ENCODE measurements at places on chromosomes 4 and X.

GRCh38 chr4:123578276-123579029 is 181.9 kb downstream of the SPRY1 start:
- DNase-seq: no peak

DNA sequence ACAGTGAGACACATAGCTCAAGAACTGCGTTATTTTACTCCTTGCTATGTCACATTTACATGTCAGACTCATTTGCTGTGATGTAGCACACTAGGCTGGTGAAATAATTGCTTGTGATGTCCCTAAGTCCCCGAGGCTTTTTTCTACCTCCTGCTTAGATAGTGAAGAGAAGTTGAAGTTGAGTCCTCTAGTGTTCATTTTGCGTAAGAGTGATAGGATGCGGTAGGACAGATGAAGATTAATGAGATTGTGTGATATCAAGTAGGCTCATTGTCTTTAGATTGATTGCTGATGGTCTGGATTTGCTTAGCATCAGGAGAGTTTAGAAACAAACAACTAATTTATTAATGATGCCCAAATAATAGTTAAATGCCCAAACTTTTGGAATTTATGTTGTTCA is 173.6 kb upstream of the NUDT6 start:
- DNase-seq: no peak

- DNase-seq: no peak
These were observed 16.0 kb downstream of the XK start for GRCh38 chrX:37701588-37701987.

DNA sequence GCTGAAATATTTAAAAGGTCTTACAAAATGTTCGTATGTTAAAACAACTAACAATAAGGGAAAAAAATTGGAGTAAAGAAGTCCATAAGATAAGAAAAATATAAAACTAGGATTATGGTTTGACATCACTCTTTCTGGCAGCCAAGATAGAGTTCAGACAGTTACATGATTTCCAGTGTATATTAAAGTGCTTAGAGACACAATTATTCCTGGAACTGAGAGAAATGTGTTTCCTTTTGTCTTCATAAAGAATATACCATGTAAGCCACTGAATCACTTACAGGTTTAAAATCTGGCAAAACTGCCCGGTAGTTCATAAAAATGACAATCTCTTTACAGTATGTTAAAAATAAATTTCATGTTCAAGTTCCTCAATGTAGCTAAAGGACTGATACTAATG is 538.7 kb upstream of the ATOH1 start:
- no peak for DNase-seq

GRCh38 chrX:30150196-30150895 is 65.0 kb upstream of the MAGEB2 start:
- DNase-seq: no peak

DNA sequence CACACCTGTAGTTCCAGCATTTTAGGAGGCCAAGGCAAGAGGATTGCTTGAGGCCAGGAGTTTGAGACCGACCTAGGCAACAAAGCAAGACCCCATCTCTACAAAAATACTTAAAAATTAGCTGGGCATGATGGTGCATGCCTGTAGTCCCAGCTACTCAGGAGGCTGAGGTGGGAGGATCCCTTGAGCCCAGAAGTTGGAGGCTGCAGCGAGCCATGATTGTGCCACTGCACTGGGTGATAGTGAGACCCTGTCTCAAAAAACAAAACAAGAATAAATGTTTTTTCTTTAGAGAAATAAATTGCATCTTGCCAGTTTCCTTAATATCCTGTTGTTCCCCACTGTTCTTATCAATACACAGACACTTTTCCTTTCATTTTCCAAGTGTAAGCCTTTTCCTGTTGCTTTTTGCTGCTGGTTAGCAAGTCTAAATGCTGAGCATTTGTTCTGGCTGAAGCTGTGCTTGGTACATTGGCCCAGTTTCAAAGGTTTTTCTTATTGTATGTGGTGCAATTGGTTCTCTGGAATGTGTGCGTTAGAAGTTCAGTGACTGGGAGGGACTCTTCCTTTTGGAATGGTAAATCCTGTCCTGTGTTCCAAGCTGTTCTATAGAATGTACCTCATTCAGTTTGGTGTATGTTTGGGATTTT is 98.2 kb downstream of the AFF1 start:
- DNase-seq: no peak

- no peak for DNase-seq
These were observed 31.4 kb upstream of the PJA1 start for GRCh38 chrX:69196666-69197065.

GRCh38 chr4:77818602-77819403 is at the start of gene CNOT6L:
CNOT6L (minus strand) TSS chr4:77819368; CDS start chr4:77819308, 60 bp downstream.
- DNase-seq: peak; percentile 67

DNA sequence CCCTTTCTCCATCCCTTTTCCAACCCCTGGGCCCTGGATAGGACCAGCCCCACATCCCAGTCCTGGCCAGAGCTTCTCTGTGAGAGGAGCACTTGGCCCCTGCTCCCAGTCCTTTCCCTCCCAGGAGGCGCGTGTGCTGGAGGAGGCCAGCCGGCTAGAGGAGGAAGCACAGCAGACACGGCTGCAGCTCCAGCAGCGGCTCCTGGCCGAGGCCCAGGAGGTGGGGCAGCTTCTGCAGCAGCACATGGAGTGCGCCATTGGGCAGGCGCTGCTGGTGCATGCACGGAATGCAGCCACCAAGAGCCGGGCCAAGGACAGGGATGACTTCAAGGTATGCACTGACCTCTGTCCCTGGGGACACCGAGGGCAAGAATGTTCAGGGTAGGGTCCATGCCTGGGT is 87.5 kb downstream of the EVC start:
- no peak for DNase-seq

GRCh38 chr4:64158648-64159326 is 250.5 kb downstream of the TECRL start:
- DNase-seq: no peak

DNA sequence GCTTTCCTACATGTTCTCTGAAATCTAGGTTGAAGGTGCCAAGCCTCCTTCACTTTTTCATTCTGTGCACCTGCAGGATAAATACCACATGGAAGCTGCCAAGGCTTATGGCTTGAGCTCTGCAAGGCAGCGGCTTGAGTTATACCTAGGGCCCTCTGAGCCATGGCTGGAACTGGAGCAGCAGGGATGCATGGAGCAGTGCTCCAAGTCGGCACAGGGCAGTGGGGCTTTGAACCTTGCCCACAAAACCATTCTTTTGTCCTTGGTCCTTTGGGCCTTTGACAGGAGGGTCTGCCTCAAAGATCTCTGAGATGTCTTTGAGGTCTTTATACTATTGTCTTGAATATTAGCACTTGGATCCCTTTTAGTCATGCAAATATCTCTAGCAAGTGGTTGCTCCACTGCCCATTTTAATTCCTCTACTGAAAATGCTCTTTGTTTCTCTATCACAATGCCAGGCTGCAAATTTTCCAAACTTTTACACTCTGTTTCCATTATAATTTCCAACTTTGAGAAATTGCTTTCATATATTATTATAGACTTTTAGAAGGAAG is 536.2 kb upstream of the KLHL4 start:
- DNase-seq: no peak

- DNase-seq: no peak
These were observed 8.9 kb upstream of the IRAK1 start for GRCh38 chrX:154028502-154029184.

DNA sequence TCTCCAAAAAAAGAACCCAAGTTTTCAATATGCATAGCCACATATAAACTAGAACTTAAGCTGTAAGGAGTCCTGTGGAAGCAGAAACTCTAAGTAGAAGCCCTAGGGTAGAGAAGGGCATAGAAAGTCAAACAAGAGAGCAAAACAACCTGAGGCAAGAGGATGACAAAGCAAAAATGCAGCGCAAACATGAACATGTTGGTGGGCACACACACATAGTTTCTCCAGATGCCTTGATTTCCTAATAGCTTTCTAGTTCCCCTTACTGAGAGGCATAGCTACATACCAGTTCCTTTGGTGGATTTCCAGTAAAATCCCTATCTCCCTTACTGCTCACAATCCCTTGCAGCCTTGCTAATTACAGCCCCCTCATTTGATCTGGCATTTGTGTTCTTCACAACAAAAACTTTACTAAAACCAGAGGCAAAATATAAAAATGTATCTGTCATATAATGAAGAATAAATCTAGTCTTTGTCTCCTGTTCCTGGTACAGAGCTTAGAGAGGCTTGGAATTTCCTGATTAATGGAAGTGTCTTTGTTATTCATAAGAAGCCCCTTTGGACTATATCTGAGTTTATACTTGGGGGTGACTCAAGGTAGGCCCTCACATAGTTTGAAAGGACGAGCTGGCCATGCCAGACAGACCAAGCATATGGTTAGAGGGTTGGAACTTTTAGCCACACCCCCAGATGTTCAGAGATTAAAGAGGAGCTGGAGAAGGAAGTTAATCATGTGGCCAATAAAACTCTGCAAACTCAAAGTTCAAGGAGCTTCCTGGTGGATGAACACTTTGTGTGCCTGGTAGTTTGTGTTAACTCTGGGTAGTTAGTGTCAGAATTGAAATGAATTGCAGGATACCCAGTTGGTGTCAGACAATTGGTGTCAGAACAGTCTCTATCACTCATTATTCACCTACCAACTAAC is 52.7 kb upstream of the ZCCHC13 start:
- no peak for DNase-seq

- no peak for DNase-seq
These were observed 34.5 kb upstream of the PLA2G12A start for GRCh38 chr4:109764376-109764775.

DNA sequence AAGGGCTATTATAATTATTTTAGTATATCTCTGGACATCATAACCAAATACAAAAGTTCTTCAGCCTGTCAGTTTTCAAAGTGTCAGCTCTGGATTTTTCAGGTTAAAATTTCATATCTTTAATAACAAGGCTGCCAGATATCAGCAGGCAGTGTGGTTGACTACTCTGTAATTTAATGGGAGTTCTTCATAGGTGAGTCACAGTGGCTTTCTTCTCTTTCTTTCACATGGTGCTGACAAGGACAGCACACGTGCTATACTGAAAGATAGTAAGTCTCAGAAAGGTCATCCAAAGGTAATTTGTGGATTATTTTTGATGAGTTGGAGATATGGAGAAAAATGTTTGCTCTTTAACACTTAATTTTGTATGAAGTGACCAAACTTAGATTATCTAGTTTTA is 43.2 kb downstream of the GALNT7 start:
- DNase-seq: no peak

- no peak for DNase-seq
These were observed 145.4 kb downstream of the EMCN start for GRCh38 chr4:100372432-100372831.

DNA sequence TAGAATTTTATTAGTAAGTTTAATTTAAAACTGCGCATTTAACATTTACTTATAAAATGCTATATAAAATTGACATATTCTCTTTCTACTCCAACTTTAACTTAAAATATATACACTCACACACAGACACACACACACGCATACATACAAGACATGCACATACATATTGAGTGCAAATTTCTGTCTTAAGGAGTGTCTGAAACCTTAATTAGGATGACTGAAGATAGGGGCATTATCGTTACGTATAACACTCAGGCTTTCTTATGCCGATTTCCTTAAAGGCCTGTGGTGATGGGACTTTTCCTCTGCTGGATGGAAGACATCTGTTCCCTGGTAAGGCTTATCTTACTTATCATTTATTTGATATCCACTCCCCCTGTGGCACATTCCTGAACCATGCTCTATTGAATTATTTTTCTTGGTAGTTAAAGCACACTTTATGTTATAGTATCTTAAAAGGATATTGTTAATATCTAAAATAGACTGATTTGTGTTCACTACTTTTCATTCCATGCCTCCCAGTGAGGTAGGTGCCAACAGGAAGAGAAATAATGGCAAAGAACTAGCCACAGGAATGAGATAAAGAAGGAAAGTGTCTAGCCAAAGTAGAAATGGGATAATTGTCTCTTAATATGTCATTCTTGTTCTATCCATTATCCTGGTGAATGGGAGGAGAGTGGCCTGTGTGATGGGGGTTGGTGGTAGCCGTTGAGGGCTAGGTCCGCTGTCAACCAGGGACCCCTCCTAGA is 92.9 kb upstream of the GPRIN3 start:
- DNase-seq: no peak

GRCh38 chrX:149631234-149632165 is at the start of gene TMEM185A:
TMEM185A (minus strand) TSS chrX:149631792; CDS start chrX:149631580, 212 bp downstream.
- no peak for DNase-seq

- no peak for DNase-seq
These were observed 84.7 kb downstream of the HPRT1 start for GRCh38 chrX:134544513-134545151.

GRCh38 chr4:77676842-77677241 is 71.2 kb downstream of the CXCL13 start:
- no peak for DNase-seq

DNA sequence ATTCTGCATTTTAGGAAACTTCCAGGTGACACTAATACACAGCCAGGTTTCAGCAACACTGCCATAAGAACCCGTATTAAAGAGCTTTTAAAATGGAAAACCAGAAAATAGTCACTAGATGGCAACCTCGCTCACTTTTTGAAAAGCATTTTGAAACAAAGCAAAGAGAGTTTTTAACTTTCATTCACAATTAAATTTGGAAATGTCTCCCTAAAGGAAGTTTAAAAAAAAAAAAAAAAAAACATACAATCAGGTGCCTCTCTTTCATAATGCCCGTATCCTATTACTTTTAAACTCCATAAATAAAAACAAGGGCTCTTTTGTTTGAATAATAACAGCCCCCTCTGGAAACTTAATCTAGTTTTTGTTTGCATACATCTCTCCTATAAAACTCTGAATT is 20.3 kb downstream of the MEPE start:
- no peak for DNase-seq

GRCh38 chr4:8637456-8637984 is 45.0 kb downstream of the CPZ start:
- DNase-seq: no peak

- DNase-seq: no peak
These were observed 38.1 kb downstream of the NAA11 start for GRCh38 chr4:79287718-79288117.

GRCh38 chr4:10526429-10527222 is 69.4 kb upstream of the ZNF518B start:
- no peak for DNase-seq

DNA sequence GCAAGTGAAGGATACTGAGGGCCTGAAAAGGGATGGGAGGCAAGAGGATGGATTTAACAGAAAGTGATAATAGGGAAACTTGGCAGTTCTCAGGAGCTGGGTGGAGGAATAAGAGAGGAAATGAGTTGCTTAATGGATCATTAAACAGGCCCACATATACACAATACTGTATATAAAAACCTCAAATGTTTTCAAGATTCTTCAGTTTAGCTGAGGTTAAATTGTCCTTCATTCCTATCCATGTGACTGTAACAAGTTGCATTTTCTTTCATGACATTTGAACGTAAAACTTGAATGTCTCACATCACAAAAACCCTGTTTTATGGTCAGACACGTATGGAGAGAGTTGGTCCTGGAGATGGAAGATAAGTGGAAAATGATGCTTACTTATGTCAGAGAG is 76.5 kb upstream of the PLAC8 start:
- DNase-seq: no peak

- no peak for DNase-seq
These were observed 65.7 kb downstream of the ZFYVE28 start for GRCh38 chr4:2352729-2353221.

Measured in esophagus squamous epithelium (tissue), 5 donors.